Cortex of kidney (tissue), 1 donor: ENCODE measurements at places on chromosomes 5 and 9.

DNA sequence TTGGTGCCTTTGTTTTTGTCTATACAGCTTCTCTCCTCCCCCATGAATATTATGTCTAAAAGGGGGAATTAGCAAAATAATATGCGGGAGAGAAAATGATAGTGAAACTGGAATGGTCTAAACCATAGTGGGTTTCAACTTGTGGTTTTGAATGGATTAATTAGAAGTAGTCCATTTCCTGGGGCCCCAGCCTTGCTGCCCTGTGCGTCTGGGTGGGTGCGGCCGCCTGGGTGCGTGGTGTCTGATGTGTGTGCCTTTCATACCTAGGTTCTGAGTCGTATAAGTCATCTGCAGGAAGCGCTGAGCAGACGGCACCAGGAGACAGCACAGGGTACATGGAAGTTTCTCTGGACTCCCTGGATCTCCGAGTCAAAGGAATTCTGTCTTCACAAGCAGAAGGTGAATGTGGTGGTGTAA lies 120.0 kb upstream of the CACNA1B start:
- DNase-seq = no peak

DNA sequence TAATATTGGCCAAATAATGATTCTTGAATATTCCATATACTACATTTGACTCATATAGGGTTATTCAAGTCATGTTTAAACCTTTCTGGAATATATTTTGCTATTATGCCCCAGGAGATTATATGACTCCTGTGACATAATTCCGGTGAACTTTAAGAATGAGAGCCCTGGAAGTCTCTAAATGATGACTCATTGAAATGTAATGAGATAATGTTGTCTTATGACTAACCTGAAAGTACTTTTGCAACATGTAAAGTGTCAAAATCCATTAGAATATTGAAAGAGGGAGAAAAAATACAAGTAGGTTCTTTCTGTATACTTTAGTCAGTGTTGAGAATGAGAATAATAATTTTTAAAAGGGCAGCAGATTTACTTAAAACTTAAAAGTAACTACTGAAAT lies 830.4 kb downstream of the MAT2B start:
- no peak for DNase-seq

DNA sequence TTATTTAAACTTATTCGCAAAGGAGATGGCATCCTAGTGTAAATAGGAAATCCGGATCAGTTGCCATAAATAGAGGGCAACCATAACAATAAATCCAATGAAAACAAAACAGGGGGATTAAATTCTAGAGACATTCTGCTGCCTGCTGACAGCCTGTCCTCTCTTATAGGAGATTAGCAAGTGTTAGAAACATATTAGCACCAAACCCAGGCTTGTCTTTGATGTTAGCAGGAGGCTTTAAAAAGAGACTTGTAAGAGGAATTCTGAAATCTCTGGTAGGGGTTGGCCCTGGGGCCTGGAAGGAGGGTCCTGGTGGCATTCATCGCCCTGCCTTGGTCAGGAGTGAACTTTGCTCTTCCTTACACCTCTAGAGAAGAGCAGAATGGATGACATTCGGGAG lies 21.6 kb downstream of the NDST1 start:
- DNase-seq = no peak

GRCh38 chr5:66863243-66864170 lies 267.3 kb downstream of the MAST4 start:
- DNase-seq = no peak

DNA sequence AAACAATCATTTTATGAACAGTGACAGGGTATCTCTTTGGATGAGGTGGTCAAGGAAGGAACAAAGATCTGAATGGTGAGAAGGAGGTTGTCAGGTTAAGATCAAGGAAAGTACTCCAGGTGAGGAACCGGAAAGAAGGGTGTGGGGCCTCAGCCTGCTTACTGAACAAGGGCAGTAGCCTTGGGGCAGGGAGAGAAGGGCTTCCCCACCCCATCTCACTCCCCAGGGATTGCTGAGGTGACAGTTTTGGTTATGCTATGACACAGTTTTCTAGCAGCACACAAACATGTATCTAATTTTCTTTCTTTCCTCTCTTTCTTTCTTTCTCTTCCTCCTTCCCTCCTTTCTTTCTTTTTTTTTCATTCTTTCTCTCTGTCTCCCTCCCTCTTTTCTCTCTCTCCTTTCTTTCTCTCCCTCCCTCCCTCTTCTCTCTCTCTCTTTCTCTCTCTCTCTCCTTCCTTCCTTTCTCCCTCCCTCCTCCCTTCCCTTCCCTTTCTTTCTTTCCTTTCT lies 4.1 kb upstream of the HDHD3 start:
- DNase-seq = no peak

DNA sequence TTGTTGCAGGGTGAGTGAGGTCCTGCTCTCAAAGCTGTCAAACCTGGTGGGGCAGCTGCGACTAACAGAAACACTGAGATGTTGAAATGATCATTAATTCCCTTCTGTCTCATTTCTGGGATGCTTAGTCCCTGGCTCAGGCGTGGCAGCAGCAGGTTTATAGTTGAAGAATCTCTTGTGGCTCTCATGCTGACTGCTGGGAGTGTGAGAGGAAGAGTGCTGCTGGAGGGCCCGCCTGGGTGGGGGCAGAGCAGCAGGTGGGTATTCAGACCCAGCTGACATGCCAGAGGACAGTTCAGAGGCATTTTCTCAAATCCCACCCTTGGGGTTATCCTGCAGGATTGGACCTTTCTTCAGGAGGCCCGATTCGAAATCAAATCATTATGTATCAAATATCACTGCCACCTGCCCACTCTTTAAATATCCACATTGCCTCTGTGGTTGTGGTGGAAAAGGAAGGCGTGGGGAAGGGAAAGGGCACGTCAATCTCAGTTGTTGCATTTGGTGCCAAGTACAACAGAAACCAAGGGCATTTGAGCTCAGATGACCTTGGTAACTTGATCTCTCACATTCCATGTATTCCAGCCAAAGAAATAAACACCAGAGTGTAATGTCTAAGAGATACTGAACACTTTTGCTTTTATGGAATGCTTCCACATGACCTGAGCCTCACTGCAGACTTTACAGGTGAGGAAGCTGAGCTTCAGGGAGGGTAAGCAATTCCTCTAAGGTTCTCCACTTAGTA lies 224.3 kb downstream of the AOPEP start:
- no peak for DNase-seq

DNA sequence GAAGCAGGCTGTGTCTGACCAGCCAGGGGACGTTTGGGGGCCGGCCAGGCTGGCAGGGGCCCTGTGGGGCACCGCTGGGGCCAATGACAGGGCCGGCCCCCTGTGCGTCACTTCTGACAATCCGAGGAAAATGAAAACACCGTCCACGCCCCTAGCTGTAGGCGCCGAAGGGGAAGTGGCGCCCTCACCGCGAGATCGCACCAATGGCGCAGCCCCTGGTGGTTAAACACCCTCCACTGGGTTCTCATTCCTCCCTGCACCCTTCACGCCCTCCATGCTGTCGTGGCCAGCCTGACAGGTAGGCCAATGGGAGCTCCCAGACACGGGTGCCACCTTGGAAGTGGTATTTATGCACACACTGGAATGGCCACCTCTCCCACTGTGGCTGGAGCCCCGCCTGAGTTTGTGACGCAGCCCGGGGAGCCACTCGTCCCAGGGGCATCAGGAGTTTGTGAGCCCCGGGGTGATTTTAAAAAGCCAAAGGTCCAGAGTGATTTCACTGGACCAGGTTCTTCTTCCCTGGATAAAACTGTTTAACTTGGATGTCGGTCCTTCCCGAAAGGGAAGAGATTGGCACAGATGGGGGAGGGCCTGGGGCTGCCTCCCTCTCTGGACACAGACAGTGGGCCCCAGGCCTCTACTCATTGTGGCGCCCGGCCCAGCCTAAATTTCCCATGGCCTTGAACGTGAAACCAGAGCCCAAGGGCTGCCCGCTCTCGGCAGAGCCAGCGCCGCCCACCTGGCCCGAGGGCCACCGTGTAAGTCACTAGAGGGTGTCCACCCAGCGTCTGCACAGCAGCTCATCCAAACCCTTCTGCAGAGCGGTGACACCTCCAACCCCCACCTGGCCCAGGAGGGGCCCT lies 49.7 kb downstream of the NKD2 start:
- DNase-seq = no peak

GRCh38 chr9:134031783-134032182 lies 6.5 kb downstream of the BRD3OS start:
- no peak for DNase-seq

GRCh38 chr9:71783120-71783523 lies 14.8 kb upstream of the CEMIP2 start:
- DNase-seq = no peak

DNA sequence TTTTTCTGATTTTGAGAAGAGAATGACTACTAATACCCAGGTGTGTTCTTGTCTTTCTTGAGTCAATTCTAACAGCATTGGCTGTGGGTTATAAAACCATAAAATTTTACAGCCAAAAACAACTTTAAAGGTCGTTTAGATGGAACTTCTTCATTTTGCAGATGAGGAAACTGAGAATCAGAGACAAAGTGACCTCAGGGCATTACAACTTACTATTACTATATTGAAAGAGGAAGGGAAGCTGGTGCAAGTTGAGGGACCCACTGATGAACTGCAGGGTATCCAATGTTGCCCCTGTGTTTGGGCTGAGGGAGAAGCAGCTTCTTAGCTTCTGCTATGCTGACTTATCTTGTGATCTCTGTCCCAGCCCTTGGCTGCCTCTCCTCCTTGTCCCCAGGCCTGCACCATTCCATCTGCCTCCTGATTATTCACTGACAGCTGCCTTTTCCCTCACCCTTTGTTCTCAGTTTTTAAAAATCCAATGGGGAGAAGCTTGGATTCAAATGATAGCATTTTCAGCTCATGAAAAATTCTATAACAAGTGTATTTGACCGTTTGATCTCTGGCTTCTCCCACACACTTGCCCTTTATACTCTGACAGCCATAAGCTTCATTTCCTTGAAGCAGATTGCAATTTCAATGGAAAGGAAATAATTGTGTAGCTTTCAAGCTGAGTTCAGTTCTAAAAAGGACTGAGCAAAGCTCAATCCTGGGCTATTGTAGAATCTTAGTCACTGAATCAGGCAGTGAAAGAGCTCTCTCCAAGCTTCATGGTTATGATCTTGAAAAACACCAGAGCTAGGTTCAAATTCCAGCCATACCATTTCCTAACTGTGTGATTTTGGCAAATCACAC lies 68.5 kb downstream of the TMC1 start:
- DNase-seq = no peak

GRCh38 chr5:174187481-174187880 lies 142.0 kb downstream of the NSG2 start:
- no peak for DNase-seq

- no peak for DNase-seq
Measured at GRCh38 chr5:99061711-99062110, 132.9 kb upstream of the CHD1 start.

DNA sequence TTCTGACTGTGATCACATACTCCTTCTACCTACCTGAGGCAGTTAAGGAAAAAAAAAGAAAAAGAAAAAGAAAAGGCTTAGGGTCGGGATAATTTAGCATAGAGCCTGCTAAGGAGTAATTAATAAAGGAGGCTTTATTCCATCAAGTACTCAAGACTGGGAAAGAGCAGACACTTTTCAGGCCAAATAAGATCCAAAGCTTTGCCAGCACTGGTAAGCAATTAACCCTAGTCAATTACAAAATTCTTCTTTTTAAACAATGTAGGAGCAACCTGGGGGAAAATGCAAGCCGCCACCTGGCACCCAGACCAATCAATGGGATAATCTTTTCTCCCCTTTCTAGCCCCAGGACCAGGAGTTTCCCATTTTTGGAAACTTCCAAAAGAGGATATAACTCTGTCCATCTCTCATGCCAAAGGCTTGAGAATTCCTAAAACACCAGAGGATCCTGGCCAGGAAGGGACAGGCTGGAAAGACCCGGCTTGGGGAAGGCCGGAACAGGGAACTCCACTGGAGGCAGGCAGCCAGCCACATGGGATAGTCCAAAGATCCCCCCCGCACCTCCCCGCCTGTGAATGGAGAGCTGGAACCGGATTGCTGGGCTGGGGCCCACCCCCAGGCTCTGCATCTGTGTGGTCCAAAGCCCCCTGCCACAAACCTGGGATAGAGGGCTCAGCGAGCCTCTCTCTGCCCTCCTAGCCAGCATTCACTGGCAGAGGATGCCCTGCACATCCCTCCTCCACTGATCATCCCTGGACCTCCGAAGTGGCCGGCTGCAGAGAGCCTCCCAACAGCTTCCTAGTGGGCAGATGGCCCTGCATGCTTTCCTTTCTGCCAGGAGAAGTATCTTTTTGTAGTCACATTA lies 117.8 kb downstream of the ZNF354C start:
- DNase-seq = no peak

GRCh38 chr9:92739346-92739970 lies 25.2 kb downstream of the BICD2 start:
- no peak for DNase-seq

GRCh38 chr5:45029553-45029952 lies 220.8 kb downstream of the MRPS30 start:
- no peak for DNase-seq

- DNase-seq = no peak
Measured at GRCh38 chr5:39076101-39076756, 2.0 kb upstream of the RICTOR start.

DNA sequence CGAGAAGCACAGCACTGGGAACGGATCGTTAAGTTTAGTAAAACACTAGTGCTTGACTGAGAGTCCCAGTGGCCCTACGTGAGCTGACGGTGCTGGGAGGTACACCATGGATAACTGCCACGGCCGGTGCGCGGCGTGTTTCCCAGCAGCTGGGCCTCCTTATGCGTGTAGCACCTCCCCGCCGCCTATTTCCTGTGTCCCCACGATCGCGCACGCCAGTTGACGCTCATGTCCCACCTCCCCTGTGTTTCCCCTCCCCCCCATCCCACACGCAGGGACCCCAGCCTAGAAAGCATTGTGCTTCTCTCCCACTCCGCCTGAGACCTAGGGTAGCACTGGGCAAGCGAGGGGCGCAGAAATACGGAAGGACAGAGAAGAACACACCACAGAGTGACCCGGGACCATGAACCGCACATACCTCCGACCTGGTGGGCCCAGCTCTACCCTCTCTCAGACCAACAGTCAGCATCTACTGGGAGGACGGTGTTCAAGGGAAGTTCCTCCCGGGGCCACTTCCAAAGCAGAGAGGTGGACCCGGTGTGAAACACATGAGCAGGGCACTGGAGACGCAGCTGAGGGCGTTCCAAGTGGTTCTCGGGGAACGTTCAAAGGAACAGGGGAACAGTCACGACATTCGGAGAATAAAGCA lies 45.6 kb downstream of the DBH start:
- no peak for DNase-seq

- no peak for DNase-seq
Measured at GRCh38 chr5:51391175-51391574, 7.9 kb downstream of the ISL1 start.

DNA sequence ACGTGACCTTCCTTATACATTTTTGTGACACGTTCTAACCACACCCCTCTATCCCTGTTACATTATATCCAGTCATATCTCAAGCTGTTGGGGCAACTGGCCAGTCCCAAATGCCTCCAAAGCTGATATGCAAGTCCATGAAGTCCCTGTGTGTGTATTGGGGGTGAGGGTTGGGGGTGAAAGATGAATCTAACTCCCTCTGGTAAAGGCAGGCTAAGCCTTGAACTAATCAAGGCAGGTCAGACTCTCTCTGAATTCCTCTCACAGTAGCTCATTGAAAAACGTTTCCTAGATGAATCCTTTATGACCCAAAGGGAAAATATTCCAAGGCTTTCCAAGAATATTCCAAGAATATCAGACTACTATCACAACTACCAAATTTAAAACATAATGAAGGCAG lies 174.4 kb downstream of the MUSK start:
- DNase-seq = no peak

GRCh38 chr9:129907201-129907600 lies 71.9 kb downstream of the USP20 start:
- no peak for DNase-seq
